ENCODE measurements at places on chromosomes 16 and 17.

GRCh38 chr17:8222380-8222629 lies 11.9 kb upstream of the AURKB start:
- DNase-seq, result no peak

GRCh38 chr17:61335105-61335844 lies 64.4 kb upstream of the TBX2 start:
- DNase-seq, result no peak

DNA sequence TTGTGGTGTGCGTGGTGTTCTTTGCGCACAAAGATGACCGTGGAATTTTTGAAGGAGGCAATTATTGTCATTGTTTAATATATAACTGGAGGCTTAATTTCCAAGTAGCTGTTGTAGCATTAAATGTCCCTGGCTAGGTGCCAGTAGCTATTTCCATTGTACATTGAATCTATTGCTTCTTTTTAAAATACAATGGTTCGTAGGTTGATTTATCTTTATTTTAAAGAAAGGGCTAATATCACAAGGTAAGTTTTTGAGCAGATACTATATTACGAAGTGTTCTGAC lies 127.1 kb downstream of the RPTOR start:
- DNase-seq, result no peak

DNA sequence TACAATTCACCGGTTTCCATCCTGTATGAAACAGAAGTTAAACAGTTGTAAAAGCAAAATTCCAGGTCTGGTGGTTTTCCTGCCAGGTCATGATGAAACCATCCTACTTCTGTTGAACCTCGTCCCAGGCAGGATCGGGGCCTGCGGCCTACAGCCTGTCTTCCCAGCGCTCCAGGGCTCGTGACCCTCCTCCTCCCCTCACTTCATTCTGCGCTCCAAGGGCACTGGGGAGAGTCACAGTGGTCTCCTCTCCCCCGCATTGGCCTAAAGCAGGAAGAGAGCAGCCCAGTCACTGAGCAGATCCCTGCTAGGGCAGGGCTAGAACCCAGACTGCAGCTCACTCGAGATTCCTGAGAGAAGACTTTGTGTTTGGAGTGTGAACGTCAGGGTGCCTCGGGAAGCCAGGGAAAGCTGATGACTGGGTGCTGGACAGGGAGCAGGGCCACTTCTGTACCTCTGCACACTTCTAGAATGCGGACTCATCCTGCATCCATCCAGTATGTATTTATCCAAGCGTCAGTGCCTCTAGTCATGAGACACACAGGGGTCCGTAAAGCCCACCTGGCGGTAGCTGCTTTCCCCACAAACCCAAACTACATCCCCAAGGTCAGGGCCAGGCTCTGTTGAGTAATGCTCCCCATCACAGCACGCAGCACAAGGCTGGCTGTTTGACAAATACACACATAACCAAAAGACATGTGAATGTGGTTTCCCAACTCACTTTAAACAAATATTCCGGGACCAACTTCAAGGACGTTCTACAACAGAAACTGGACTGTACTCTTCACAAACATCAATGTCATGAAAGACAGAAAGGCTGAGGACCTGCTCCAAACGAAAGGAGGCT lies 1.7 kb upstream of the ITGAE start:
- no peak for DNase-seq

All from frontal cortex (tissue), 4 donors.